ENCODE measurements at places on chromosomes 16 and 17.

- H3K36me3 ChIP-seq = peaks cover 66% of the 10 kb centered on the region
- H3K4me1 ChIP-seq = peaks cover 75% of the 10 kb centered on the region
- no peak for DNase-seq
- no peak overlapping the region for H3K27ac ChIP-seq
These were observed 22.9 kb downstream of the SLFN12L start for GRCh38 chr17:35514564-35514963.

DNA sequence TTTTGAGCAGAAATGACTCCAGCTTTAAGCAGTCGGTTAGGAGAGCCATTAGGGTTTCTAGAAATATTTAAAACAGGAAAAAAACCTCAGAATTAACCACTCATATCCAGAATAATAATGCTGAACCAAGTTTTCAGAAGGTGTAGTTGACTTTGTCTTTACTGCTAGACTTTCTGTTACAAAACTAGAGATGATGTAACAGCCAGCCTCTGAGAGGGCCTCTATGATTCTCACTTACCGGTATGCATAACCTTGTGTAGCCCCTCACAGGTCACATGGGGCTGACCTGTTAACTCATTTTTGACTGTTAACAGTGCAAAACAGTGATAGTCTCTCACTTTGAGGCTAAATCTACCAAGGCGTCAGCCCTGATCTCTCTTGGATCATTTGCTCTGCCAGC, 74.3 kb downstream of the TEX14 start:
- H3K4me1 ChIP-seq = peaks cover 11% of the 10 kb centered on the region
- no peak overlapping the region for H3K27ac ChIP-seq
- no peak overlapping the region for H3K4me3 ChIP-seq
- no peak for DNase-seq
- H3K27me3 ChIP-seq = no peaks in the 10 kb centered on the region

- H3K36me3 ChIP-seq = peaks cover 2% of the 10 kb centered on the region
- no peaks in the 10 kb centered on the region for H3K27me3 ChIP-seq
- no peak overlapping the region for H3K4me3 ChIP-seq
- H3K4me1 ChIP-seq = no peaks in the 10 kb centered on the region
- no peak for DNase-seq
- no peak overlapping the region for H3K27ac ChIP-seq
These were observed 364.9 kb downstream of the SNX29 start for GRCh38 chr16:12341423-12341822.

DNA sequence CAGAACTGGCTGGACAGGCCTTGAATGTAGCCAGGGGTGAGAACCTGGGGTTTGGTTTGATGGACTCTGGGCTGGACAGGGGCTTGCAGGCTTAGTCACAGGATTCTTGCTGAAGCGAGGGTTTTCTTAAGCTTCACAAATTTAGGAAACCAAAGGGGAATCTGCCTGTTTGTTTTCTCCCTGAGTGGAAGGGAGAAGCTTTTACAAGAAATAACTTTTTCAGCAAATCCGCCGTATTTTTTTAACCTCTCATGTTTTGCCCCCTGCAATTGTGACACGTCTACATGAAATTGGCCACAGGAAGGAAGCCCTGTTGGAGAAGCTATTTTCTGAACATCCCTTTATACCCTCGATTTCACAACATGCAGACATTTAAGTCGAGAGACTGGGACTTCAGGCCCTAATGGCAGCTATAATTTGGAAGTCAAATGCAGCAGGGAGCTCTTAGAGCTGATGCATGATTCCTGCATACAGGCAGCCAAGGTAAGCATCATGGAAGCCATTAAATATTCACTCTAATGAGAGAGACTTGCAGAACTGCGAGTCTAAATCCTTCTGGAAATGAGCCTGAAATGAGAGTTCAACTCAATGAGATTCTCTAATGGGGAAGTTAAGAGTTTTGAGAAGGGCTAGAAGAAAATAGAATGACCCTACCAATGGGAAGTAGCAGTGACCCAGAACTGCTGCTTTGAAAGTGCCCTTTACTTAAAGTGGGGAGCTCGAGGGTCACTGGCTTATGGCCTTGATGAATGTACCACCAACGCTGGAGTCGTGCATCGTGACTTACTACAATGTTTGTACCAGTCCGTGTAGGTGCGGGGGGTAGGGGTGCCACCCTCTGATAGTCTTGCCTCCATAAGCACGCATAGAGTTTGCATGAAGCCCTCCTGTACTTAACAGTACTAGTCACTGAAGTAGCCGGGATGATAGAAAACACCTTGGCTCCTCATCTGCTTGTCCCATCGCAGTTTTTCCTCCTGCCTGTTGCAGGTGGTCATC, 45.1 kb upstream of the IRF8 start:
- peaks cover 15% of the 10 kb centered on the region for H3K27me3 ChIP-seq
- H3K4me1 ChIP-seq = peaks cover 18% of the 10 kb centered on the region
- H3K4me3 ChIP-seq = no peak overlapping the region
- no peak for DNase-seq
- no peaks in the 10 kb centered on the region for H3K36me3 ChIP-seq

DNA sequence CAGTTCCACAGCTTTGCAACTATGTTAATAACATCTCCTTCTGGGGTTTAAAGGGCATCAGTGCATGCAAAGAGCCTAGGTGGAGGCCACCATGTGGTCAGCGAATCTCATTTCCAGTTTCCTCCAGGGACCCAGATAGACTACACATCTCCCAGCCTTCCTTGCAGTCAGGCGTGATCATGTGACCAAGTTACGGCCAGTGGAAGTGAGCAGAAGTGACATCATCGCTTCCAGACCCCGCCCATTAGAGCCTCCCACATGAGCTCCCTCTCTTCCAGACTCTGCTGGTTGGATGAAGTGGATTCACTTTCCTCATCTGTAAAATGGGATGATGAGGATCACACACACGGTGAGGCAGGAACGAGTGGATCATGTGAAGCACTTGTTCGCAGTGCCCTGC, 27.4 kb upstream of the KDM8 start:
- peak overlapping the region; percentile 87 for H3K27ac ChIP-seq
- no peak overlapping the region for H3K4me3 ChIP-seq
- H3K36me3 ChIP-seq = peaks cover 5% of the 10 kb centered on the region
- DNase-seq = no peak
- H3K27me3 ChIP-seq = no peaks in the 10 kb centered on the region

- no peak for DNase-seq
- H3K27ac ChIP-seq = no peak overlapping the region
- no peaks in the 10 kb centered on the region for H3K4me1 ChIP-seq
- peaks cover 7% of the 10 kb centered on the region for H3K36me3 ChIP-seq
- H3K27me3 ChIP-seq = no peaks in the 10 kb centered on the region
- no peak overlapping the region for H3K4me3 ChIP-seq
These were observed 52.9 kb downstream of the MMD start for GRCh38 chr17:55368706-55369105.

DNA sequence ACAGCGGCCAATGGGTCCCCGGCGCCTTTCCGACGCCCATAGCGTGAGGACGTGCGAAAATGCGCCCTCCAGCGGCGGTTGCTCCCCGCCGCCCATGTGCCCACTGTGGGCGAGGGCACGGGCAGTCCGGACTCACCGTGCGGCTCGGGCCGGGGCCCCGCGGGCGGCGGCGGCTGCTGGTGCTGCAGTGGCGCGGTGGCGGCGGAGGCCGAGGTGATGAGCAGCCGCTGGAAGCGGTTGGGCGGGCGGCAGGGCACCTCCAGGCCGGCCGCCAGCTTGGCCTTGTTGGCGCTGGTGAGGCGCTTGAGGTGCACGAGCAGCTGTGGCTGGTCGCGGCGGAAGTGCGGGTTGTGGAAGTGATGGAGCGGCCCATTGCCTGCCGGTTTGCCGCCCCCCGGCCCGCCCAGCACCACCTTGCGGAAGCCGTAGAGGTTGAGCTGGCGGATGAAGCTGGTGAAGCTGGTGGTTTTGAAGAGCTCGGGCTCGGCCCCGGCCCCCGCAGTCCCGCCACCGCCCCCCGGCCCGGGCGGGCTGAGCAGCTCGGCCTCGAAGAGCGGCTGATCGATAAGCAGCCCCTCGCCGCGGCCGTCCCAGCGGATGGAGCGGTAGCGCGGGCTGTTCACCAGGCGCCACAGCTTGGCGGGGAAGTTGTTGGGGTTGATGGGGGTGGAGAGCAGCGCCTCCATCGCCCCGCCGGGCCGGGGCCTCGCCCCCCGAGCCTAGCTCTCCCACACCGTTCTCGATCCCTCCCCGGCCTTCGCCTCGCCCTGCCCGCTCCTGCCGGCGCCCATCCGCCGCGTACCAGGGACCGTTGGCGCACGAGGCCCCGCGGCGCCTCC, at the start of gene HSF5:
TSS of gene HSF5 (minus strand) at position 820 of the 839 bp plus-strand sequence. CDS start at position 686, 134 bp downstream.
- no peaks in the 10 kb centered on the region for H3K27me3 ChIP-seq

DNA sequence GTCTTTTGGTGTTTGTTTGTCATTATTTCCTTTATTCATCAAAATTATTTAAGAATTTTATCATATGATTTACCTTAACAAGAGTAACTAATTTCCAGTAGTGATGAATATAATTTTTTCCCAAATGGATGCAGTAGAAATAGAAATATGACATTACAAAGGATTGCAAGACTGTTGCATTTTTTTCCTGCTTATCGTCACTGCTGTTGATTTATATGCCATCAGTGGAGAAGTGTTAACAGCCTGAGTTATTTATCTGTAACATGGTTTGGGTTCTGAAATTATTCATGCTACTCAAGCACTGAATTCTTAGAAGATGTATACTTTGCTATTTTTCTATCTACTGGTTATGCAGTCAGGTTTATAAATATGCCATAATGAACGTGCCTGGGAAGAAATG, 68.6 kb downstream of the TMEM100 start:
- H3K36me3 ChIP-seq = no peaks in the 10 kb centered on the region
- H3K27ac ChIP-seq = no peak overlapping the region
- H3K27me3 ChIP-seq = peaks cover 7% of the 10 kb centered on the region
- DNase-seq = no peak
- H3K4me3 ChIP-seq = no peak overlapping the region

GRCh38 chr17:77233635-77234334, 93.0 kb downstream of the SEC14L1 start:
- no peak for DNase-seq
- peak overlapping the region; percentile 69 for H3K27ac ChIP-seq
- H3K36me3 ChIP-seq = no peaks in the 10 kb centered on the region
- no peak overlapping the region for H3K4me3 ChIP-seq
- H3K27me3 ChIP-seq = no peaks in the 10 kb centered on the region

- DNase-seq = no peak
- H3K4me3 ChIP-seq = peak overlapping the region; percentile 30
- H3K27me3 ChIP-seq = peaks cover 14% of the 10 kb centered on the region
- H3K4me1 ChIP-seq = peaks cover 51% of the 10 kb centered on the region
- peak overlapping the region; percentile 61 for H3K27ac ChIP-seq
These were observed 23.9 kb upstream of the CCL1 start for GRCh38 chr17:34386697-34387550.

- H3K27me3 ChIP-seq = peaks cover 20% of the 10 kb centered on the region
- DNase-seq = no peak
- H3K4me1 ChIP-seq = peaks cover 10% of the 10 kb centered on the region
- H3K4me3 ChIP-seq = peak overlapping the region; percentile 49
These were observed 22.7 kb upstream of the OR1F1 start for GRCh38 chr16:3165111-3165822.

GRCh38 chr16:59190731-59191130, 456.6 kb upstream of the GOT2 start:
- DNase-seq = no peak
- no peaks in the 10 kb centered on the region for H3K4me1 ChIP-seq
- no peaks in the 10 kb centered on the region for H3K27me3 ChIP-seq
- H3K4me3 ChIP-seq = no peak overlapping the region

DNA sequence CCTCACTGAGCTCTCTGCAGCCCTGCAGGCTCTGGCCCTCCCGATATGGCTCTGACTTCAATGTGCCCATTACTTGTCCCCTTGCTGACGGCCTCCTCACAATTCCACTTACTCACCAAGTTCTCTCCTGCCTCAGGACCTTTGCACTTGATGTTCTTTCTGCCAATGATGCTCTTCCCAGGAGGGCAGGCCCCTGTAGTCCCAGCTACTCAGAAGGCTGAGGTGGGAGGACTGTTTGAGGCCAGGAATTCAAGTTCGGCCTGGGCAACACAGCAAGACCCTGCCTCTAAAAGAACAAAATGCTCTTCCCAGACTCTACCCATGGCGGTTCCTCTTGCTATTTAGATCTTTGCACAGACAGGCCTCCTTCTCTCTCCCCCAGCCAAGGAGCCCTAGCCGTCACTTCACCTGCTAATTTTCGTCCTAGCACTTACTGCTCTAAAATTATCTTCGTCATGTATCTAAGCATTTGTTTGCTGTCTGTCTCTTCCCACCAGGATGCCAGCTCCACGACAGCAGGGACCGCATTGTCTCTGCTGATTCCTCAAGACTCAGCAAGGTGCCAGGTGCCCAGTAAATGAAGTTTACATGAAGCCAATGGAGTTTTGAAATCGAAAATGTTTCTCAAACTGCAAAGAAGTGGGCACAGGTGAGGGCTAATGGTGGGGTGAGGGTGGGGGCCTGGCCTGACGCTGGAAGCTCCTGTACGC, 626 bp upstream of the RAI1 start:
- no peak for DNase-seq
- H3K4me1 ChIP-seq = peaks cover 40% of the 10 kb centered on the region
- no peaks in the 10 kb centered on the region for H3K27me3 ChIP-seq
- H3K4me3 ChIP-seq = peak overlapping the region; percentile 40
- peak overlapping the region; percentile 15 for H3K27ac ChIP-seq

DNA sequence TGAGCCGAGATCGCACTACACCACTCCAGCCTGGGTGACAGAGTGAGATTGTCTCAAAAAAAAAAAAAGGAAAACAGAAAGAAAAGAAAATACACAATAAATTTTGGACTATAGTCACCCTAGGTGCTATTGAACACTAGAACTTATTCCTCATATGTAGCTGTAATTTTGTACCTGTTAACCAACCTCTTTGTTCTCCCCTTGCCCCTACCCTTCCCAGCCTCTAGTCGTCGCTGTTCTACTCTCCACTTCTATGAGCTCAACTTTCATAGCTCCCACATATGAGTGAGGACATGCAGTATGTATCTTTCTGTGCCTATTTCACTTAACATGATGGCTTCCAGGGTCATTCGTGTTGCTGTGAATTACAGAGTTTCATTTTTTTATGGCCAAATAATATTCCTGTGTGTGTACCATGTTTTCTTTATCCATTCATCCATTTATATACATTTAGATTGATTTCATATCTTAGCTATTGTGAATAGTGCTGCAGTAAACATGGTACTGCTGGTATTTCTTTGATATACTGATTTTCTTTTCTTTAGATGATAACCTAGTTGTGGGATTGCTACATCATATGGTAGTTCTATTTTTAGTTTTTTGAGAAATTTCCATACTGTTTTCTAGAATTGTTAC, 28.3 kb downstream of the VPS35L start:
- no peaks in the 10 kb centered on the region for H3K27me3 ChIP-seq
- peak; percentile 7 for DNase-seq
- H3K4me3 ChIP-seq = no peak overlapping the region
- peaks cover 63% of the 10 kb centered on the region for H3K36me3 ChIP-seq
- H3K4me1 ChIP-seq = peaks cover 25% of the 10 kb centered on the region

- peaks cover 23% of the 10 kb centered on the region for H3K27me3 ChIP-seq
- H3K4me3 ChIP-seq = no peak overlapping the region
- H3K27ac ChIP-seq = no peak overlapping the region
- no peaks in the 10 kb centered on the region for H3K36me3 ChIP-seq
These were observed 32.2 kb downstream of the ACTG1 start for GRCh38 chr17:81480140-81481072.

DNA sequence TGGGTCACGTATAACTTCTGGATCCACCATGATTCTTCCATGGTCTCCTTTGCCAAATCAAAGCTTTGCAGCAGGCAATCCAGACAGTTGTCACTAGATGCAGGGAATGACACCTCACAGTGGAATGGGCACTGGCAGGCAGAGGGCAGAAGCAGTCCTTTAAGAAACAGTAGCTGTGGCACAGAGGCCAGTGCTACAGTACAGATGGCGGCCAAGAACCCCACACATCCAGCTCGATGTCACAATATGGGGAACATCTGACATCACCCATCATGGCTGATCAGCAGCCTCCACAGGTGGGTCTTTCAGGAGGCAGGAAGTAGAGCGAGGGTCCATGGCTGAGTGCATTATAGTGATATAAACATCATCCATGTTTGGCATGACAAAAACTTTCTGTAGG, 18.8 kb upstream of the ERN1 start:
- H3K4me3 ChIP-seq = no peak overlapping the region
- no peaks in the 10 kb centered on the region for H3K27me3 ChIP-seq
- DNase-seq = no peak
- peaks cover 39% of the 10 kb centered on the region for H3K36me3 ChIP-seq
- peak overlapping the region; percentile 62 for H3K27ac ChIP-seq
- peaks cover 22% of the 10 kb centered on the region for H3K4me1 ChIP-seq

All from activated naive CD8-positive, alpha-beta T cell treated with anti-CD3 and anti-CD28 coated beads, Interleukin-2, amount 50 U/mL, for 24 hours (primary cell).